ENCODE measurements at places on chromosomes 7 and 10. TPM values are rescaled to one million over a fixed set of nuclear protein-coding genes. Genes with fewer than 3 reads are reported as not detected.
A peak's percentile ranks its signal among the peaks of the same experiment; 100 is the strongest.

DNA sequence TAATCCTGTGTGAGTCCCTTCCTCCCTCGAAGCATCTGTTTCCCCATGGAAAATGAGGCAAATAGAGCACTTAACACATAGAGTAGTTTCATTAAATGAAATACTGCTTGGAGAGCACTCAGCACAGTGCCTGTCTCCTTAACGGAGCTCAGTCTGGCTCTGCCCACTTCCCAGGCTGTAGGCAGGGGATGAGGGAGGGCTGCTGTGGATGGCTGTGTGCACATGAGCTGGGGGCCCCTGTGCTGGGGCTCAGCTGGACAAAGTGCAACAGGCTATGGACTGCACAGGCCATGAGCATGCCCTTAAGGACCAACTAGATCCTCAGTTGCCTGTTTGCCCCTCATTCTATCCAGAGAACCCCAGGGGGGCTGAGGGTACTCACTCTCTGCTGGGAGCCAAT lies 14.5 kb downstream of the ZCCHC24 start:
- H3K4me1 ChIP-seq, result peaks cover 15% of the 10 kb centered on the region
- no peak overlapping the region for H3K4me3 ChIP-seq
- peak; percentile 20 for DNase-seq
- no peaks in the 10 kb centered on the region for H3K27me3 ChIP-seq
- H3K36me3 ChIP-seq, result peaks cover 13% of the 10 kb centered on the region

- no peak overlapping the region for H3K4me3 ChIP-seq
- H3K36me3 ChIP-seq, result no peaks in the 10 kb centered on the region
- no peak overlapping the region for H3K27ac ChIP-seq
- no peak for DNase-seq
- no peaks in the 10 kb centered on the region for H3K27me3 ChIP-seq
- H3K4me1 ChIP-seq, result peaks cover 10% of the 10 kb centered on the region
Observed at GRCh38 chr10:12540341-12540781, 191.0 kb downstream of the CAMK1D start.

DNA sequence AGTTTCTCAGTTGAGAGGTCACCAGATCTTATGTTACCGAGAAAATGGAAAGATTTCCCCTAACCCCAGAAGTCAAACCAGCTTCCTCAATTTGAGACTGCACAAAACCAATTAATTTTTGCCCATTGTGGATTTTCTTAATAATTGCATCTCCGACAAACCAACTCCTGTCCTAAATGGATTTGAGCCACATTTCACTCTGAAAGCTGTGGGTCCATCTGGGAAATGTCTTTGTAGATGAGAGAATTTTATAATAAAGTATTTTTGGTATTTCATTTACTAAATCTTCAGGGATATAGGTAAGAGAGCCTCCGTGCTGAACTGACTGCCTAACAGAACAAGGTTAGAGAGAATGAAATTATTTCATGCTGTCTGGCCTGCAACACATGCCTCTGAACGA lies 99.7 kb upstream of the PDCD4 start:
- no peaks in the 10 kb centered on the region for H3K27me3 ChIP-seq
- H3K4me3 ChIP-seq, result no peak overlapping the region
- H3K36me3 ChIP-seq, result no peaks in the 10 kb centered on the region
- H3K27ac ChIP-seq, result no peak overlapping the region
- DNase-seq, result no peak

Gene PRPS1L1
- total RNA-seq, result not detected

Gene XRCC2
- total RNA-seq, result 1.6 TPM

- H3K4me1 ChIP-seq, result no peaks in the 10 kb centered on the region
- H3K36me3 ChIP-seq, result no peaks in the 10 kb centered on the region
- DNase-seq, result no peak
- H3K4me3 ChIP-seq, result no peak overlapping the region
- H3K27me3 ChIP-seq, result peaks cover 32% of the 10 kb centered on the region
Observed at GRCh38 chr10:48444266-48444665, 137.8 kb downstream of the MAPK8 start.

Gene FAM180A
- total RNA-seq, result not detected

Gene ARHGAP22
- 3.1 TPM for total RNA-seq

Gene CAV2
- total RNA-seq, result 27.8 TPM

Gene C7orf57
- total RNA-seq, result not detected

GRCh38 chr10:121526135-121526790 lies 72.0 kb downstream of the FGFR2 start:
- no peak for DNase-seq
- H3K4me3 ChIP-seq, result no peak overlapping the region
- H3K27ac ChIP-seq, result no peak overlapping the region
- H3K27me3 ChIP-seq, result no peaks in the 10 kb centered on the region
- H3K4me1 ChIP-seq, result no peaks in the 10 kb centered on the region
- H3K36me3 ChIP-seq, result no peaks in the 10 kb centered on the region

Gene HKDC1
- total RNA-seq, result 1.1 TPM

Gene CHST15
- 78.3 TPM for total RNA-seq

DNA sequence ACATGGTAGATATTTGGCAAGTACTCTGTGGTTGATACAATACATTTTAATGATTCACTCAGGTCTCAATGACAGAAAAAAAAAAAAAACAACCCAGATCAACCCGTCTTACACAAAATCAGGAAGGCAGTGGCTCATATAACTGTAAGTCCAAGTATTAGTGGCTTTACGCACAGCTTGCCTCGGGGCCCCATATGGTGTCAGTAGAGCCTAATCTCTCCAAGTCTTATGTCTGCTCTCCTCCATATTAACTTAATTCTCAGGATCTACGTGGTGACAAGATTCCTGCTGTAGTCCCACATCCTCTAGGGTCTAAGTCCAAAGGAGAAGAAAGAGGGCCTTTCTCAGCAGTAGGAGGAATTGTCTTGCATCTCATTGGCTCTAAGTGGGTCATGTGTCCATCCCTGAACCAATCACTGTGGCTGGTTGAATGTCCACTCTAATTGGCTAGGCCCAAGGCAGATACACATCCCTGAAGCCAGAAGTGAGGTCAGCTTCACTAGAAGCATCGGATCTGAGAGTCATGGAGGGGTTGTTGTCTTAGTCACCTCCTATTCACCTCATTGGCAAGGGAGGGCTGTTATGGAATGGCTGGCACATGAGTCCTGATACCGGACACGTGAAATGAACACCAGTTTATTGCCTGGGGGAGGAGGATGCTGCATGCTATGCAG lies 20.5 kb upstream of the PLPP4 start:
- H3K4me3 ChIP-seq, result no peak overlapping the region
- peaks cover 20% of the 10 kb centered on the region for H3K27me3 ChIP-seq
- H3K27ac ChIP-seq, result no peak overlapping the region
- no peak for DNase-seq

Gene ZNF736
- total RNA-seq, result 35.4 TPM

Gene CRHR2
- total RNA-seq, result not detected

DNA sequence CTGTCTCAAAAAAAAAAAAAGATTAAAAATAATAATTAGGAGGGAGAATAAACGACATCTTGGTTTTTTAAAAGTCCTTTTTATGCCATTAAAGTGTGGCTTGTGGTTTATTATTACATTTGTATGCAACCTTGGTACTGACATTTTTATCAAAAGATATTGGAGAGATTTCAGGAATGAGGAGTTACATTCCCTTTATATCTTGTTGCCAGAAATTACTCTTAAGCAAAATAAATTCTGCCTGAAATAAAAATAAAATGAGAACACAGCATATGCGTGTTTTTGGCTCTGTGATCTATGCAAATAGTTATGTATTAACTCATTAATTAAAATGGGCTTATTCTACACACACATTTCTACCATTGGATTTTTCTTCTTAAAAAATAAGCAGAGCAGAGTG lies 202.4 kb downstream of the BICC1 start:
- H3K36me3 ChIP-seq, result no peaks in the 10 kb centered on the region
- DNase-seq, result no peak
- no peak overlapping the region for H3K27ac ChIP-seq
- H3K4me3 ChIP-seq, result no peak overlapping the region
- H3K27me3 ChIP-seq, result no peaks in the 10 kb centered on the region

Gene GDF10
- total RNA-seq, result not detected

Gene PON3
- 0.60 TPM for total RNA-seq

DNA sequence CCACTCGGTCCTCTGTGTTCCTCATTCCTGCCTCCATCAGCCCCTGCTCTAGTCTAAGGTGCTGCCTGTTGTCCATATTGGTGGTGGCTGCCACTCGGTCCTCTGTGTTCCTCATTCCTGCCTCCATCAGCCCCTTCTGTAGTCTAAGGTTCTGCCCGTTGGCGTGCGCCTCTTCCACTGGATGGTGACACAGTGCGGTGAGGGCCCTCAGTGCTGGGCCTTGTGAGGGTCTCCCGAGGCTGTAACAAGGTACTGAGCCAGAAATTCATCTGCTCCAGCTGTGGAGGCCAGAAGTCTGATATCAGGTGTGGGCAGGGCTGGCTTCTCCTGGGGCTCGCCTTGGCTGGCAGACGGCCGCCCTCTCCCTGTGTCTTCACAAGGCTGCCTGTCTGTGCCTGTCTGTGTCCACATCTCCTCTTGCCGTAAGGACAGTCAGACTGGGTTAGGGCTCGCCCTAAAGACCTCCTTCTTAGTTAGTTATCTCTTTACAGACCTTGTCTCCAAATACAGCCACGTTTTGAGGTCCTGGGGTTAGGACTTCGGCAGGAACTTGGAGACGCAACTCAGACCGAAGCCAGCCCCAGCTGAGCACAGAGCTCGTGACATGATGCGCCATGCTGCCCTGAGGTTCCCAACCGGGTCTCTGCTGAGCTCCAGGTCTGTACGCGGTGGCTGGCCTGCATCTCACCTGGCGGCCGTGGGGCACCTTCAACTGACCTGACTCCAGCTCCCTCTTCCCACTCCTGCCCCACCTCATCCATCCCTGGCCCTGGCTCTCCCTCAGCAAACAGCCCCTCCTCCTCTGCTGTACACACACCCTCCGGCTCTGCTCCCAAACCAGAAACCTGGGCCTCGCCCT lies 181.4 kb upstream of the SHH start:
- H3K27ac ChIP-seq, result no peak overlapping the region
- H3K27me3 ChIP-seq, result peaks cover 36% of the 10 kb centered on the region
- no peaks in the 10 kb centered on the region for H3K4me1 ChIP-seq
- DNase-seq, result no peak

DNA sequence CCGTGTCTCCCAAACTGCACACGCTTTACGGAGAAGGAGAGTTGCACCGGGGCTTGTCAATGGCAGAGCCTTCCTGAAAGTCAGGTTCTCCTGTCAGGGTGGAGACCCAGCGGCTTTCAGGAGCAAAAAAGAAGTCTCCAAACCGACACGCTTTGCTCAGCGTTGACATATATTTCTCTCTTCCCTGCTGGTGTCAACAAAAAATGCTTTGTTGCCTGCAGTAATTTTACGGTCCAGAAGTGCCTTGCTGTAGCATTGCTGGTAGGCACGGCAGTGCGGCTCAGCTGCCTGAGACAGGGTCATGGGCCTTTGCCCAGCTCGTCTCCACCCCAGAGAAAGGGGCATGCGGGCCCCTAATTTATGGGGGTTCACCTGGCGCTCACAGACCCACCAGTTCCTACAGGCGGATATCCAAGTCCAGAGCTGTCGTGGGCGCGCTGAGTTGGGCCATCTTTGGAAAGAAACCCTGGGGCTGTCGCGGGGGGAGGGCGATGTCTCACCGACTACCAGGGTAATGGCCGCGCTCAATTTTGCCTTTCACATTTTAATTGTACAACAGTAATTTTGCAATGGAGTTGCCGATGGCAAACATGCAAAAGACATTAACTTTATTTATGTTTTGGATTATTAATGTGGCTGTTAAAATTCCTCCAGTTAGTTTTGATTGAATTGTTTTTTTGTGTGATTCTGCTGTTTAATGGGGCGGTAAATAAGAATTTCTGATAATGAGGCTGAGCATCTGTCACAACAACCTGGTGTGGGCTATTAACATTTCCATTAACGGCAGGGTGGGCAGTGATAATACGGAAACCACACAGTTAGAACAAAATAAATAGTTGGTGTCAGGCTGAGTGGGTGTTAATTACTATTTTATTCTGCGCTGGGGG lies 478.2 kb upstream of the FOXK1 start:
- no peak overlapping the region for H3K27ac ChIP-seq
- H3K27me3 ChIP-seq, result no peaks in the 10 kb centered on the region
- no peak overlapping the region for H3K4me3 ChIP-seq

Gene ZNF425
- total RNA-seq, result 1.1 TPM

DNA sequence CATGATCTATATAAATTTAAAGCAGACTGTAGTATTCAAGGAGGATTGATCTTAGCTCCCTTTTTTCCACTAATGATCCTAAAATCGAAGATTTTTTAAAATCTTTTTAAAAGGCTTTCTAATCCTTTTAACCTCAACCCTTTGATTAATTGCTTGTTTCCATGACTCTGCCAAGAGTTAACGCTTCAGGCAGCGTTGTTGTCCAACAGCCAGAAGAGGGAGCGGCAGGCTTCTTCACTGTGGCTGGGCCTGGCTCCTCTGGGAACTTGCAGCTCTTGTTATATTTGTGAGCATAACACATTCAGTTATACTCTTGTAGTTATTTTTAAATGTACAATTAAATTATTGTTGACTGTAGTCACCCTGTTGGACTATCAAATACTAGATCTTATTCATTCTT lies 26.3 kb downstream of the CRCP start:
- H3K36me3 ChIP-seq, result peaks cover 77% of the 10 kb centered on the region
- H3K4me3 ChIP-seq, result no peak overlapping the region
- H3K27me3 ChIP-seq, result no peaks in the 10 kb centered on the region

- H3K27ac ChIP-seq, result no peak overlapping the region
- DNase-seq, result no peak
- H3K36me3 ChIP-seq, result peaks cover 32% of the 10 kb centered on the region
- H3K4me1 ChIP-seq, result no peaks in the 10 kb centered on the region
Observed at GRCh38 chr7:107610323-107610722, 30.3 kb downstream of the BCAP29 start.

- DNase-seq, result no peak
- H3K4me3 ChIP-seq, result no peak overlapping the region
- no peak overlapping the region for H3K27ac ChIP-seq
- H3K4me1 ChIP-seq, result no peaks in the 10 kb centered on the region
- H3K27me3 ChIP-seq, result no peaks in the 10 kb centered on the region
Observed at GRCh38 chr7:50436133-50436806, 13.9 kb downstream of the FIGNL1 start.

GRCh38 chr10:88952647-88953111 lies at the start of gene ACTA2:
TSS of gene ACTA2 (minus strand) at chr10:88952773. CDS start at chr10:88948930, 3,843 bp downstream.
- peak within 1 kb of the TSS; percentile 36 for H3K4me3 ChIP-seq
- no peaks in the 10 kb centered on the region for H3K36me3 ChIP-seq
- no peaks in the 10 kb centered on the region for H3K4me1 ChIP-seq

Gene CHAT
- not detected for total RNA-seq

DNA sequence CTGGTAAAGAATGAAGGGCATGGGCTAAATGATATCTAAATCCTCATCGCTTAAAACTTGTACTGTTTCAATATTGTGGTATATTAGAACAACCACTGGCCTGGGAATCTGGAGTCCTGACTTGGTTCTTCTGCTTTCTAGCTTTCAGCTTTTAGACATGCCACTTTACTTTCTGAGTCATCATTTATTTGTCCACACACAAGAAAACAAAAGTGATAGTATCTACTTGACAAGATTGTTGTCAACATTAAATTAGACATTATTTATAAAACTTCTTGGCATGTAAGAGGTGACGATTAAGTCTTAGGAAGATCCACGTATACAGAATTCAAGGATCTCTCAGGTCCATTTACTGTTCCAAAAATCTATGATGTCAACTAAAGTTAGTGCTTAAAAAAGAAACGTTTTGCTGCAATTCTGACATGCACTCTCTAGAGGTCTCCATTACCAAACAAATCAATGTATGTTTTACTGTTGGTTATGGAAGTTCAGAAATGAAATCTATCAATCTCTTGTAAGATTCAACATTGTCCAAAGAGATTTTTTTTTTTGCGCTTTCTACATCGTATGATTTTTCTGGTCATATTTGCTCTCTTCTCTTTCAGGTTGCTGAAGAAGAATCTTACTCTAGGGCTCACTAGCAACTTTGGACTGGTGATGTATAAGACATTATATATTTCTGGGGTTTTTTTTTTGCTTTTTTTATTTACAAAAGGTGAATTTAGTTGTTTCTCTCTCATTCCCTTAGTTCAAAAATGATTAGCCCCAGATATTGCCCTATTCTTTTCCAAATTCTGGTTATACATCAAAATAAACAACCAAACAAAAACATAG lies 53.6 kb upstream of the DYNC1I1 start:
- H3K27me3 ChIP-seq, result peaks cover 5% of the 10 kb centered on the region
- DNase-seq, result no peak
- no peaks in the 10 kb centered on the region for H3K36me3 ChIP-seq
- no peak overlapping the region for H3K27ac ChIP-seq
- no peak overlapping the region for H3K4me3 ChIP-seq

All from spleen (tissue), 13 donors.